Aorta (tissue), 5 donors: ENCODE measurements at places on chromosomes 12 and 14. TPM values are rescaled to one million over a fixed set of nuclear protein-coding genes. Genes with fewer than 3 reads are reported as not detected.

Gene CD163L1
- total RNA-seq, result 39.8 TPM

Gene RPGRIP1
- 2.3 TPM for total RNA-seq

Gene SLC7A8
- total RNA-seq, result 20.0 TPM

Gene ESYT1
- total RNA-seq, result 106 TPM
